Left renal pelvis (tissue), 4 donors: ENCODE measurements at places on chromosomes 6 and 20. TPM values are rescaled to one million over a fixed set of nuclear protein-coding genes. Genes with fewer than 3 reads are reported as not detected.

GSTA3 gene
- polyA plus RNA-seq: 2.0 TPM

WFDC11 gene
- not detected for polyA plus RNA-seq

DAAM2 gene
- 24.0 TPM for polyA plus RNA-seq

TRIM15 gene
- 0.14 TPM for polyA plus RNA-seq

GRCh38 chr6:111428811-111429210 is 54.2 kb downstream of the REV3L start:
- DNase-seq: no peak

DNA sequence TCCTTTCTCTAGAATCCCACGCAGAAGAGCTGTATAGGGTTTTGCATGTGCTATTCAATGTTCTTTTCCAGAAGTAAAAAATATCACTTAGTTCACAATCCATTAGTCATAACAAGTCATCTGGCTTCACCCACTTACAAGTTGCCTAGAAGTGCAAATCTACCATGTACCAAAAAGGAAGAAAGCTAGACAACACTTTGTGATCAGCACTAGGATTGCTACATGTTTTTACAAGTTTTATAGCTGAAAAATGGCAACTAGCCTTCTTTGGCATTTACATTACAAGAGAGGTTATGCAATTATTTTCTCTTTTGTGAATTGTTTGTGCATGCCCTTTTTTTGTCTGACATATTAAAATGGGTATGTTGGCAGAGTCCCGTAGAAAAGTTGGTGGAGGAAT is 85.6 kb upstream of the PTPRK start:
- no peak for DNase-seq

DNA sequence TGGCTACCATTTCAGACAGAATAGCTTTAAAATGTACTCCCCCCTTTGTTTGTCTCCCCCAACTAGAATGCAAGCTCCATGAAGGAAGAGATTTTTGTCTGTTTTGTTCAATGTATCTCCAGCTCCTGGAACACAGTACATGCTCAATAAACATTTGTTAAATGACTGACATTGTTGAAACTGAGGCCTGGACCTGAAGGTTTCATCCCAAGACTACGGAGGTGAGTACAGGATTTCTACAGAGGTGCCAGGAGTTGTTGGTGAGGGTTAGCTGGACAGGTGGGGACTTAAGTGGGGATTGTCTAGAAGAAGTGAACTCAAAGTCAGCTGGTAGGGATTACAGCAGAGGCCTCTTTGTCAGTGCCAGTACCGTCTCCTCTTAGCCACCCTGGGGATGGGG is 19.4 kb downstream of the VEGFA start:
- DNase-seq: no peak
